ENCODE measurements at places on chromosomes 13 and 19.

GRCh38 chr13:99916366-99917103 is 55.0 kb downstream of the ZIC5 start:
- peak; percentile 82 for DNase-seq

DNA sequence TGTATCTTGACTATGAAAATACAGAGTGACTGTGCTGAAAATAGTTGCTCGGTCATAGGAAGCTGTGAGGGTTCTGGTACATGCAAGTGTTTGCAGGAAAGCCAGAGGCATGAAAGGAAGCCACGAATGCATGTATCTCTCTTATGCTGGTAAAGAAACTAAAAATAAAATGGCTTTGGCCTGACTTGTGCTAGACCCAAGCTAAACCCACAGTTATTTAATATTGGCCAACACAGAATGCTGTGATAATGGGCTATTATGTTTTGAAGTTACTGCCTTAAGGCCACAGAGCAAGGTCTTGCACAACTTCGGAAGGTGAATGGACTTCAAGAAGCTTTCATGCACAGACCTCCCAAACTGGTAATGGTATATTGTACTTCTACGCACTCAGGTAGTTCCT is 518.2 kb upstream of the HTR2A start:
- peak; percentile 20 for DNase-seq

GRCh38 chr19:29528946-29529645 is 3.3 kb downstream of the VSTM2B start:
- DNase-seq = no peak

GRCh38 chr13:35228536-35228935 is 248.0 kb downstream of the MAB21L1 start:
- no peak for DNase-seq

GRCh38 chr13:112952759-112953551 is 16.1 kb upstream of the MCF2L start:
- no peak for DNase-seq

GRCh38 chr13:59409634-59410200 is 754.0 kb downstream of the DIAPH3 start:
- DNase-seq = no peak

GRCh38 chr13:60335531-60335930 is 61.5 kb upstream of the TDRD3 start:
- DNase-seq = peak; percentile 55

GRCh38 chr13:40342461-40342860 is 324.0 kb downstream of the FOXO1 start:
- no peak for DNase-seq

GRCh38 chr19:38868551-38868950 is 9.5 kb downstream of the RINL start:
- DNase-seq = no peak

GRCh38 chr13:24127116-24127631 is 33.3 kb upstream of the SPATA13 start:
- no peak for DNase-seq

GRCh38 chr13:34943436-34944273 is 1.6 kb downstream of the NBEA start:
- DNase-seq = no peak

- peak; percentile 16 for DNase-seq
These were observed 816.9 kb upstream of the SLC10A2 start for GRCh38 chr13:103883164-103883563.

DNA sequence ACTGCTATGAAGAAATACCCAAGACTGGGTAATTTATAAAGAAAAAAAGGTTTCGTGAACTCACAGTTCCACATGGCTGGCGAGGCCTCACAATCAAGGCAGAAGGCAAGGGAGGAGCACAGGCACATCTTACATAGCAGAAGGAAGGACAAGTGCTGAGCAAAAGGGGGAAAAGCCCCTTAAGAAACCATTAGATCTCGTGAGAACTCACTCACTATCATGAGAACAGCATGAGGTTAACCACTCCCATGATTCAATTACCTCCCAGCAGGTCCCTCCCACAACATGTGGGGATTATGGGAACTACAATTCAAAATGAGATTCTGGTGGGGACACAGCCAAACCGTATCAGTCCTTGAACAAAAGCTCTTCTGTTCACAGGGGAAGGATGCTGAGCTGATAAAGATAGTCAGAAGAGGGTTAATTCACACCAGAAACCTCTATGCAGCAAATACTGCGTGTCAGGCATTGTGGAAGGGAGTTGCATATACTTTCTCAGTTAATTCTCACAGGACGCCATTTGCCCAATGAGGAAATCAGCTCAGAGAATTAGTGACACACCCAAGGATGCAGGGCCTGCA is 246.2 kb downstream of the FOXO1 start:
- DNase-seq = no peak

- DNase-seq = no peak
These were observed 30.1 kb downstream of the GSX1 start for GRCh38 chr13:27822258-27822872.

GRCh38 chr13:98986226-98986846 is 8.5 kb upstream of the DOCK9 start:
- DNase-seq = peak; percentile 12

DNA sequence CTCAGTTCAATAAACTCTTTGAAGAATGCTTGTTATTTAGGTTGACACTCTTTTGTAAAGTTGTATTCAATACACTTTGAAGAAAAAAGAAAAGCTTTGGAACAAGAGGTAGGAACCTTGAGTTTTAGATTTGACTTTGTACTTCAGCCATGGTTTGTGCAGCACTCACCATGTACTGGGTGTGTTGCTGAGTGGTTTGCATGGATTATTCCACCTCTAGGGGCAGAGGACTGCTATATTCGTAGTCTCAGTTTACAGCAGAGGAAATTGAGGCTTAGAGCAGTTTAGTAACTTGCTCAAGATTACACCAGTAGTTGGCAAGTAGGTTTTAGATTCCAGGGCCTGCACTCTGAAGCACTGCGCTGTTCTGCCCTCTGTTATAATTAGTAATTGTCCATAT is 68.8 kb downstream of the DNAJC3 start:
- peak; percentile 8 for DNase-seq

DNA sequence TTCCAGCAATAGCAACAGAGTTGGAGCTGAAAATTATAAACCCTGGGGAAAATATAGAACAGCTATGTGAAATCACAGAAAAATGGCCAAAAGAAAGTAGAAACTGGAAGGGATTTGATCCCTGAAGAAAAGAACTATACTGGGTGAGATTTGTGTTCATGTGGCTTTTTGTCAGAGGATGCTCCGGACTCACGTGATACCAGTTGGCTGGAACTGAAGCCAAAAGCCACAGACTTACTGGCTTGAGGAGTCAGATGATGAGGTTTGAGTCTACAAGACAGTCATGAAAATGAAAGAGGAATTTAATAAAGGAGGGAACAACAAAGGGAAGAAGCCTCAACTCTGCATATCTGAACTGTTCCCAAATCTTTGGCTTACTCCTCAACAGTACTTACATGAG is 427.1 kb downstream of the GPC5 start:
- no peak for DNase-seq

DNA sequence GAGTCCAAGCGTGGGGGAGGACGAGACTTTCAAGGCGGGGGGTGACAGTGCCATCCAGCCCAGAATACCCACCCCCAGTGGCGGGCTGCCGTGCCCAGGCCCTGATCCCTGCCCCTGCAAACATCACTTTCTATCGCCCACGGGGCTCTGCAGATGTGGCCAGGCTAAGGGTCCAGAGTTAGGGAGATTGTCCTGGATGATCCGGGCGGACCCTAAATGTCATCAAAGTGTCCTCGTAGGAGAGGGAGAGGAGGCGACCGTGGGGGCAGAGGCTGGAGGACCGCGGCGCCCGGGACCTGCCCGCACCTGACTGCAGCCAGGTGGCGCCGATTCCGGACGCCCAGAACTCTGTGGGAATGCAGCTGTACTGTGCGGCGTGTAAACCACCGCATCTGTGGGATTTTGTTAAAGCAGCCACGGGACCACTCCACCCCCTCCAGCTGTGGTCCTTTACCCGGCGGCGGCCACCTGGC is 32.4 kb downstream of the GJA3 start:
- no peak for DNase-seq

DNA sequence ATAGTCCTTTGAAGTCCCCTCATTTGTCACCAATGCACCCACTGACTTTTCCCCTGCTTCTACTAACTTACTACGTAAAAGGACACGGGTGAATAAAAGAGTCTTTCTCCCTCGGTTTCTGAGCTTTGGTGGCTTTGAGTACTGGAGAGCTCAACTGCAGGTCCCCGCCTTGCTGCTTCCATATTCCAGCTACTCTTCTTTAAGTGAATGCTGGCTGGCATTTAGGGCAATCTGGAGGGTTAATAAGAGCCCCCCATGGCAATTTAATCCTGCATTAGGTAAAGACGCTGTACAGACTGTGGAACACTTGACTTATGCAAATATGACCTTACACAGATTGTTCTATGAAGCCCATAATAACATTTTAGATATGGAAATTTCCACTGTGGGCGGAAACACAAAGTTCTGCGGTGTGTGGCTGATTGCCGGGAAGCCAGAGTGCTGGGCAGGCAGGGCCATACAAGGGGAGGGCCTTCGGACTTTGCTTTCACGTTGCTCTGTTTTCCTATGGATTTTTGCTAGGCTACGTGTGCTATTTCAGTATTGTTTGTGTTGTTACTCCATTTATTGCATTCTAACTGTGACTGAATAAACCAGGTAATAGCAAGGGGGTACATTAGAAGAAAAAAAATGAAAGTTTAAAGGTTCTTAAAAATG is 97.5 kb downstream of the SLC10A2 start:
- DNase-seq = no peak

- DNase-seq = peak; percentile 30
These were observed 26.7 kb downstream of the FLT1 start for GRCh38 chr13:28468023-28468915.

- no peak for DNase-seq
These were observed 1930.2 kb upstream of the PCDH20 start for GRCh38 chr13:63345835-63346234.

DNA sequence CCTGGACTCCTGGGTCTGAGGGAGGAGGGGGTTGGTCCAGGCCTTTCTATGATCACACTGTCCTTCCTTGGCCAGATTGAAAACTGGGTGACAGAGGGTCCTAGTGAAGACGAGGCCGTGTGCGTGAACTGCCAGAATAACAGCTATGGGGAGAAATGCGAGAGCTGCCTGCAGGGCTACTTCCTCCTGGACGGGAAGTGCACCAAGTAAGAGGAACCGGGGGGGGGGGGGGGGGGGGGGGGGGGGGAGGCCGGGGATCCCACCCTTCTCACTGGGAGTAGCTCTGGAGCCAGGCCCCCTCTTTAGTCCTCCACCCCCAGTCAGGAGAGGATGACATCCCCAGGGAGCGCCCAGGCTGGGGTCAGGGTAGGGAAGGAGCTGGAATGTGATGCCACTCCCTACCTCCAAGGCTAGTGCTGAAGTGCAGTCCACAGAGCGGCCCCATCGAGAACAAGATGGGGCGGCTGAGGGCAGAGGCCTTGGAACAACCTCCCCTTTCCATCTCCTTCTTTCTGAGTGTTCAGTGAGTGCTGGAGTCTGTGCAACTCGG is 19.4 kb downstream of the CNFN start:
- no peak for DNase-seq

DNA sequence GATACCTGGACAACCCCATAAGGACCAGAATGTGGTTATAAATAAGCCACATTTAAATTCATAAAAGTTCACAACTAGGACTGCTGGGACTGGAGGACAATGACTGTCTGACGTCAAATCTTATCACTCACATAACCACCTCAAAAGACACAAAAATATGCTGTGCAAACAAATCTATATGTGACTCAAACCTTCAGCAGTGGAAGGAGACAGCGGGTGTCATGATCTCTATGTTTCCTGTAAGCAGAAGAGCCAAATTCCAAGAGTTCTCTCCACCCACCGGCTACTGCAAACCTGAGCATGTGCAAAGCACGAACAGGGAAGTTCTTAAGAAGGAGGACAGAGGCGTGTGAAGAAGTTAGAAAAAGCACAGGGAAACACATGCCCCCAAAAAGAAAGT is 113.2 kb downstream of the MYCBP2 start:
- DNase-seq = no peak

- DNase-seq = no peak
These were observed 618 bp downstream of the THSD8 start for GRCh38 chr19:12802267-12803106.

DNA sequence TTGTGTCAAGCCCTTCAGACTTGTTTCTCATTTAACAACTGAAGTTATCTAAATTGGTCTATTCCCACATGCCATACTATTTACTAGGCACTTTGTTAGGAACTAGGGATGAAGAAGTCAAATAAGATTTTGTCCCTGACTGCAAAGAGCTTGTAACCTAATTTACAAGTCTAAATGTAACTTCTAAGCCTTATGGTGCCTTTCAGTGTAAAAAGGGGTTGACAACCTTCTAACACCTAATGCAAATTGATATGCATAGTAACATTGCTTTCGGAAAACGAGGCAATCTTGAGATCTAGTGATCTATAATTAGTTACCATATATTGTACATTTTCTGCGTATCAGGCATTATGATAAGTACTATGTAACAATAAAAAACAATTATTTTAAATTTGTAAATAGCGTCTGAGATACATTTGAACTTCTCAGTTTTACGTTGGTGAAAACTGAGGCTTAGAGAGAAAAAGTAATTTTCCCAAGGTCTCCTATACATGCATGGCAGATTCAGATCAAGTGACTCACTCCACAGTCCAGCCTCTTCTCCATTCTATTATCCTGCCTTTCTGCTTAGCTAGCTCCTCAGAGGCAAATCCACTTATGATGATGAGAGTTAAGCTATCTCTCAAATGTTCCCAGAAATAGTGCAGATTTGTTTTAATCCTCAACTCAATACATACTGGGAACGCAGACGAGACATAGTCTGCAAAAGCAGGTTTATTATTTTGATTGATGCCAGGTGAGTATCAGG is 764.9 kb upstream of the SLITRK5 start:
- no peak for DNase-seq

- no peak for DNase-seq
These were observed 2.1 kb downstream of the KCNN4 start for GRCh38 chr19:43778651-43779050.

GRCh38 chr13:112887151-112887550 is 81.9 kb upstream of the MCF2L start:
- no peak for DNase-seq

- DNase-seq = no peak
These were observed 80.0 kb downstream of the NDFIP2 start for GRCh38 chr13:79560954-79561353.

- DNase-seq = peak; percentile 48
These were observed 31.6 kb downstream of the SHISA2 start for GRCh38 chr13:26019881-26020870.

- DNase-seq = no peak
These were observed 383.4 kb upstream of the SLITRK5 start for GRCh38 chr13:87287721-87288120.

GRCh38 chr19:13099073-13099999 is 3.3 kb downstream of the LYL1 start:
- peak; percentile 82 for DNase-seq
